ENCODE measurements at places on chromosomes 2 and 18. TPM values are rescaled to one million over a fixed set of nuclear protein-coding genes. Genes with fewer than 3 reads are reported as not detected.
A peak's percentile ranks its signal among the peaks of the same experiment; 100 is the strongest.

The DOK6 gene
- total RNA-seq, result 1.1 TPM

The ALPI gene
- total RNA-seq, result not detected

The TMEM247 gene
- not detected for total RNA-seq

The ACMSD gene
- total RNA-seq, result 11.9 TPM

The MAP3K19 gene
- total RNA-seq, result not detected

The ERICH2 gene
- not detected for total RNA-seq

The USP34 gene
- total RNA-seq, result 82.7 TPM

The TMEM18 gene
- total RNA-seq, result 10.9 TPM

The SERPINB4 gene
- total RNA-seq, result not detected

The SOWAHC gene
- 16.9 TPM for total RNA-seq

The ADD2 gene
- total RNA-seq, result 156 TPM

The CPO gene
- total RNA-seq, result not detected

DNA sequence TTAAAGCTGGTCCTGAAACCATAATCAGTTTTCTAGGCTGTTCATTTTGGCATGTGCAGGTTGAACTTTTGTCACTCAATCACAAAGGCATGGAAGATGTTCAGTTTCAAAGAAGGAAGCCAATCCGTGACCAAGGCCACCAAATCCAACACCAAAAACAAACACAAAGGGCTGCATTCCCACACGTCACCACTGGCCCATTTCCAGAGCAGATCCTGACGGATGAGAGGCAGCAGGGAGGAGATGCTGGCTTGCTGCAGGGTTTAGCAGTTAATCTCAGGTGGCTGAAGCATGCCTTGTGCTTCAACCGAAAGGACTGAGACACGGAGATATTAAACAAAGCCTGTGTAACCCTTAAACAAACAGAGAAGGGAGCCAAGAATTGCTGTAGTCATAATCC lies 191.9 kb upstream of the CTAGE1 start:
- DNase-seq, result no peak
- H3K36me3 ChIP-seq, result no peaks in the 10 kb centered on the region
- H3K27ac ChIP-seq, result no peak overlapping the region

DNA sequence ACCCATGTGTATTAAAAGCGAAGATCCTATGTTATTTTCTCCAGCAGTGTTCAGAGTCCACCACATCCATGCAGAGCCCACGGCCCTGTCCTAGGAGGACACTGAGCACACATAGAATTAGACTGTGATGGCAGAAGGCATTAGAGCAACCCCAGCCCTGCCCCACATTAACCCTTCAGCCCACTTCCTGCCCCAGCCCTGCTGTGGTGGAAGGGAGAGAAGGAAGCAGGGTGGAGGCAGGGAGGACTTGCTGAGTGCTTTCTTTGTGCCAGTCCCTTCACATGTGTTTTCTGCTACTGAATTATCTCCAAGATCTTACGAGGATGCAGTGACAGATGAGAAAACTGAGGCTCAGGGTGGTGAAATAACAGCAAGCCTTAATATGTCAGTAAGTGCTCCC lies 339.0 kb downstream of the SMAD2 start:
- H3K4me1 ChIP-seq, result no peaks in the 10 kb centered on the region
- H3K27ac ChIP-seq, result no peak overlapping the region
- no peaks in the 10 kb centered on the region for H3K36me3 ChIP-seq
- DNase-seq, result no peak
- no peak overlapping the region for H3K4me3 ChIP-seq

- H3K27me3 ChIP-seq, result no peaks in the 10 kb centered on the region
- no peak overlapping the region for H3K4me3 ChIP-seq
- H3K27ac ChIP-seq, result no peak overlapping the region
- H3K36me3 ChIP-seq, result no peaks in the 10 kb centered on the region
- DNase-seq, result no peak
Observed at GRCh38 chr2:238106339-238106697, 6.2 kb downstream of the ESPNL start.

- no peak overlapping the region for H3K27ac ChIP-seq
- H3K27me3 ChIP-seq, result no peaks in the 10 kb centered on the region
- DNase-seq, result no peak
- no peak overlapping the region for H3K4me3 ChIP-seq
- no peaks in the 10 kb centered on the region for H3K36me3 ChIP-seq
- no peaks in the 10 kb centered on the region for H3K4me1 ChIP-seq
Observed at GRCh38 chr18:8045160-8045883, 478.2 kb downstream of the PTPRM start.

DNA sequence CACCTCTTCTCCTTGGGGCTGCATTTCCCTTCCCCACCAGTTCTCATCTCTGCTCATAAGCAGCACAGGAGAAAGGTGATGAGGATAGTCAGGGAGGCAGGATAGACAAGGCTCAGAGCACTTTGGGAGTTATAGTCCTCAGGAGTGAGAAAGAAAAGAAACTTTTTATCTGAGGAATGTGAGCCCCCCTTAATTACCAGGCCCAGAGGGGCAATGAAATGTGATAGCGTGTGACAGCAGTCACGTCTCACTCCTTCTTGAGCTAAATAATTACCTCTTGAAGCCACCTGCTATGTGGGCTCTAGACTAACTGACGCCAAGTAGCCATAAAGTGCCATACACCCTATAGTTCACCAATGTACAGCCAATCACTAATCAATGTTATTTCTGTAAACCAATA lies 105.8 kb downstream of the SPP2 start:
- no peak overlapping the region for H3K4me3 ChIP-seq
- H3K4me1 ChIP-seq, result no peaks in the 10 kb centered on the region
- no peaks in the 10 kb centered on the region for H3K27me3 ChIP-seq

- DNase-seq, result peak; percentile 27
- no peak overlapping the region for H3K4me3 ChIP-seq
- no peaks in the 10 kb centered on the region for H3K36me3 ChIP-seq
- no peaks in the 10 kb centered on the region for H3K27me3 ChIP-seq
Observed at GRCh38 chr2:126891681-126892500, 6.8 kb upstream of the TEX51 start.

DNA sequence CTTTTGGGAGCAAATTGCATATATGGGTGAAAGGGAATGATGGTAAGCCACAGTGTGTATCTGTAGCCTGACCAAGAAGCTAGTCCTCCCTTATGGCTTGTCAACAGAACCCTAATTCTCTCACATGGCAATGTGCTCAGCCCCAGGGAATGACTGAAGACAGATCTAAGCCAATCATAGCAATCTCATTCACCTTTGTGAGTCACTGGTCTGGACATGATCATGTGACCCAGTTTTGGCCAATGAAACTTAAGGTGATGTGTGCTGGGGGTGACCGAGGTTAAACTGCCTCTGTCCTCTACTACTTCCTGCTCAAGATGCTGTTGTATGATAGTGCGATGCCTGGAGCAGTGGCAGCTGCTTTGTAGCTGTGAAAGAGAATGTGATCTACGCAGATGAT lies 491.2 kb upstream of the HS6ST1 start:
- H3K27ac ChIP-seq, result no peak overlapping the region
- H3K4me3 ChIP-seq, result no peak overlapping the region
- no peaks in the 10 kb centered on the region for H3K27me3 ChIP-seq

DNA sequence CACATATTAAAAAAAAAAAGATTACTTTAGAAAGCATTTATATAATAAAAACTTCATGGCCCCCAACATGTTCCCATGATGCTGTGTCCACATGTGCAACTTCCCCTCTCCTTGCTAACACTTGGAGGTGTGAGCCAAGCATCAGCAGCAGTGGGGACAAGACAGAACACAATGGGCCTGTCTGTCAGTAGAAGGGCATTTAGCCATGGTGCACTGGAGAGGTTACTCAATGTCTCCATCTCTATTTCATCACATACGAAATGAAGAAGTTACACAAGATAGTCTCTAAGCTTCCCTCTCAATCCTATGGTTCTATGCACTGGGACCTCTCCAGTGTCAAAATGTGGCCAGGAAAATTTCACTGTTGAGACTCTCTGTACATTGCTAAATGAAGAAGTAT lies 2.5 kb downstream of the VIT start:
- no peaks in the 10 kb centered on the region for H3K27me3 ChIP-seq
- no peak overlapping the region for H3K27ac ChIP-seq
- no peak for DNase-seq
- no peaks in the 10 kb centered on the region for H3K36me3 ChIP-seq
- no peak overlapping the region for H3K4me3 ChIP-seq

- H3K27ac ChIP-seq, result no peak overlapping the region
- DNase-seq, result no peak
- H3K36me3 ChIP-seq, result no peaks in the 10 kb centered on the region
- H3K4me1 ChIP-seq, result no peaks in the 10 kb centered on the region
Observed at GRCh38 chr2:143764706-143765105, 635.5 kb downstream of the ARHGAP15 start.

DNA sequence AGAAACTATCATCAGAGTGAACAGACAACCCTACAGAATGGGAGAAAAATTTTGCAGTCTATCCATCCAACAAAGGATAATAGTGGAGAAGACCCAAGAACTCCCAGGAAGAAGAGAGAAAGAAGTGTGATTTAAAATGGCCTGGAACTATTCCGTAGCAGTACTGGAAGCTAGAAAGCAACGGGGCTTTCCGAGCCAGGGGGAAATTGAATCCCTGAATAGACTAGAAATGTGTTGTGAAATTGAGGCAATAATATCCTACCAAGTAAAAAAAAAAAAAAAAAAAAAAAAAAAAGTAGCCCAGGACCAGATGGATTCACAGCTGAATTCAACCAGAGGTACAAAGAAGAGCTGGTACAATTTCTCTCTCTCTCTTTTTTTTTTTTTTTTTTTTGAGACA lies 69.3 kb downstream of the FARP2 start:
- H3K36me3 ChIP-seq, result peaks cover 19% of the 10 kb centered on the region
- H3K4me3 ChIP-seq, result no peak overlapping the region
- H3K27me3 ChIP-seq, result no peaks in the 10 kb centered on the region
- no peak overlapping the region for H3K27ac ChIP-seq
- H3K4me1 ChIP-seq, result peaks cover 12% of the 10 kb centered on the region

DNA sequence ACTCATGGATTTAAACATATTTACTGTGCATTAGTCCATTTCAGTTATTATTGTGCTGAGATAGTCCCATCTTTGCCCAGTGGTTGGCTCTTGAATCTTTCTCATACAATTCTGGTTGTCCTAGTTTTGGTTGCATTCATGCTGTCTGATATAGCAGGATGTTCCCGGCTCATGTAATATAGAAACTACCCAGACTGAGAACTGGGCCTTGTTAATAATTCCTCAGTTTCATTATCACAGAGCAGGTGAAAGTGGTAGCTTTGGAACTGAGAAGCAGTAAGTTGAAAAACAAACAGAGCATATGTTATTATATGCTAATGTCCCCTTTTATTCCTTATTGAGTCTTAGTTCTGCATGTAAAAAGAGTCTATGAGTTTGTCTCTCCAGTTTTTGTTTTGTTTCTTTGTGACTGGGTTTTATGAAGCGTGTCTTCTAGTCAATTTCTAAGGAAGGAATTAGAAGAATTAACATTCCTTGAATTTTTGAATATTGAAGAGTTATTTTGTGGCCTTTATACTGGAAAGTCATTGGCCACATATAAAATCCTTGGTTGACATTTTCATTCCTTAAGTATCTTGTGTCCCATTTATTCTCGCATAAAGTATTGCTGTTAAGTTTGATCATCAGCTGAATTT lies 43.3 kb downstream of the EIF5B start:
- no peak overlapping the region for H3K4me3 ChIP-seq
- no peak for DNase-seq
- peaks cover 5% of the 10 kb centered on the region for H3K4me1 ChIP-seq
- H3K36me3 ChIP-seq, result peaks cover 41% of the 10 kb centered on the region

GRCh38 chr2:224973112-224974016 lies 68.9 kb downstream of the DOCK10 start:
- H3K4me1 ChIP-seq, result no peaks in the 10 kb centered on the region
- no peak overlapping the region for H3K4me3 ChIP-seq
- H3K27me3 ChIP-seq, result no peaks in the 10 kb centered on the region
- no peak for DNase-seq
- no peaks in the 10 kb centered on the region for H3K36me3 ChIP-seq

- no peak overlapping the region for H3K27ac ChIP-seq
- H3K4me1 ChIP-seq, result no peaks in the 10 kb centered on the region
- no peaks in the 10 kb centered on the region for H3K27me3 ChIP-seq
- H3K36me3 ChIP-seq, result no peaks in the 10 kb centered on the region
- H3K4me3 ChIP-seq, result no peak overlapping the region
- DNase-seq, result no peak
Observed at GRCh38 chr2:74828543-74828942, 5.4 kb upstream of the HK2 start.

DNA sequence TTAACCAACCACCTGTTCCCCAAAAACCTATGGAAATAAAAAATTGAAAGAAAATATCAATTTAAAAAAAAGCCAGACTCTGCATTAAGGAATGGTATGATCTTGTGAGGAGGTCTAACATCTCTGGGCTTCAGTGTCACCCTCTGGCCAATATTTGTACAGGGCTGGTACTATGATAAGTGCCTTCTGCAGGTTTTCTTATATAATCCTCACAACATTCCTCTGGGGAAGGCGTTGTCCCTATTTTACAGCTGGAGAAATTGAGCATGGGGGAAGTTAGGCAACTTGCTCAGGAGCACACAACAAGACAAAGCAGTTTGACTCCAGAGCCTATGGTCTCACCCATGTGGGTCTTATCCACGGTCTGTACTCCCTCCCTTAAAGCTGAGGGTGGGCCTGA lies 86.0 kb downstream of the ZBTB7C start:
- H3K27ac ChIP-seq, result no peak overlapping the region
- no peaks in the 10 kb centered on the region for H3K27me3 ChIP-seq
- no peak overlapping the region for H3K4me3 ChIP-seq

DNA sequence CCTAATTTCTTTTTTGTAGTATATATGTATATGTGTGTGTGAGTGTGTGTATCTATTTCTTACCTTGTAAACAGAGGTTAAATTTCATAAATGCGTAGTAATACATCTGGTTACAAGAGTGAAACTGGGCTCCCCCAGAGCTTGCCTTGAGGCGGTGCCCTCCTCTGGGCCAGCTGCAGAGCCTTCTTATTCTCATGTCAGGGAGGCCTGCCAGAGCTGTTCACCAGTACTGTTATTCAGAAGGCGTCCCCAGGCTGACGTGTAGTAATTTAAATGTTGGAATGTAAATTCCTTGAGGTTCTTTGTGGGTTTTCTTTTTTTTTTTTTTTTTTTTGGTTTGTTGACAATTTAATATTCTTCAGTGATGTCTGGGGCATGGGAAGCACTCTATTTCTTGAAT lies 11.2 kb downstream of the COPS8 start:
- no peak overlapping the region for H3K27ac ChIP-seq
- H3K4me1 ChIP-seq, result no peaks in the 10 kb centered on the region
- peaks cover 5% of the 10 kb centered on the region for H3K36me3 ChIP-seq
- no peak for DNase-seq
- H3K4me3 ChIP-seq, result no peak overlapping the region

GRCh38 chr2:241179899-241180298 lies 8.6 kb upstream of the ANO7 start:
- H3K27ac ChIP-seq, result no peak overlapping the region
- peaks cover 21% of the 10 kb centered on the region for H3K36me3 ChIP-seq
- no peak for DNase-seq
- H3K27me3 ChIP-seq, result no peaks in the 10 kb centered on the region

GRCh38 chr2:172404824-172405223 lies 22.6 kb upstream of the ITGA6 start:
- no peak overlapping the region for H3K4me3 ChIP-seq
- no peak for DNase-seq
- H3K27ac ChIP-seq, result no peak overlapping the region
- H3K27me3 ChIP-seq, result no peaks in the 10 kb centered on the region
- no peaks in the 10 kb centered on the region for H3K36me3 ChIP-seq
- H3K4me1 ChIP-seq, result no peaks in the 10 kb centered on the region

GRCh38 chr2:150618245-150618895 lies 130.9 kb upstream of the RND3 start:
- H3K27ac ChIP-seq, result no peak overlapping the region
- H3K4me3 ChIP-seq, result no peak overlapping the region
- no peaks in the 10 kb centered on the region for H3K36me3 ChIP-seq
- H3K27me3 ChIP-seq, result no peaks in the 10 kb centered on the region
- H3K4me1 ChIP-seq, result peaks cover 9% of the 10 kb centered on the region

Measured in liver (tissue), 10 donors.